ENCODE measurements at places on chromosomes 4 and X.

DNA sequence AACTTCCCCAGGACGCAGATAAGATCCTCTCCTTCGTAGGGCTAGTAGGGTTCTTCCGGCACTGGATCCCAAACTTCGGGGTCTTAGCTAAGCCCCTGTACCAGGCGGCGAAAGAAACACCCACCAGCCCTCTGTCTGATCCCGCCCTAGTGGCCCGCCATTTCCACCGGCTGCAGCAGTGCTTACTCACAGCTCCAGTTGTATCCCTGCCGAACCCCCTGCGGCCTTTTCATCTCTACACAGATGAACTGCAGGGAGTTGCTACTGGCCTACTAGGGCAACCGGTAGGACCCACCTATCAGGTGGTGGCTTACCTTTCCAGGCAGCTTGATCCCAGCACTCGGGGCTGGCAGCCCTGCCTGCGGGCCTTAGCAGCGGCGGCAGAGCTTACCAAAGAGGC is 961.2 kb downstream of the RPA4 start:
- no peak for DNase-seq

- DNase-seq, result no peak
Measured at GRCh38 chrX:13587786-13588477, 18.5 kb downstream of the EGFL6 start.

GRCh38 chrX:64975989-64976672 is at the start of gene ZC4H2:
Gene ZC4H2 (minus strand): TSS chrX:64976450. CDS start chrX:64976377, 73 bp downstream.
- DNase-seq, result peak; percentile 76

DNA sequence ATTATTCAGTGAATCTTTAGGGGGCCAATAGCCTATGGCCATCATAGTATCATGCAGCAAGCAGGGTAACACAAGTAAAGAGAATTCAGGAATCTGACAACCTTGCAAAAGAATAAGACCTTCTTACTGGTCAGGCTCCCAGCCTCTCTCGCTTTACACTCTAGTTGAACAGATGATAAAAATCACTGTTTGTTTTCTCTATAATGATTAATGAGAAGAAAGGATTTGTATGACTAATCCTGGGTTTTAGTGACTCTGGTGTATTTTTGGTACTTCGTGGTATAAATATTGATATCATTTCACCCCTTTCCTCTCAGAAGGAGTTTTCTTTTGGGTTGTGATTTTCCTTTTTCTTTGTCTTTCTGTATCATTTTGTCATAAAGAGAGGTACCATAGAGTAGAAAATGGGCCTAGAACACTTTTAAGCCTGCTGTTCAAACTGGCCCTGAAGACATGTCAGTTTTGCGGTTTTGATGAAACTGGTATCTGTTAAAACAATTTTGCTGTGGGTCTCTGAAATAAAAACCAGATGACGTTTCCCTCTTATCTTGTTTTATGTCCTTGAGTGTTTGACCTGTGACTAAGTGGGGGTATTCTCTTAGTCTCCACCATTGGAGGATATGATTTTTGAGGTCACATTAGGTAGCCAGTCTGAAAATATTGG is 294.9 kb upstream of the TBX22 start:
- no peak for DNase-seq

GRCh38 chr4:119746951-119747350 is 118.3 kb upstream of the PDE5A start:
- DNase-seq, result no peak

DNA sequence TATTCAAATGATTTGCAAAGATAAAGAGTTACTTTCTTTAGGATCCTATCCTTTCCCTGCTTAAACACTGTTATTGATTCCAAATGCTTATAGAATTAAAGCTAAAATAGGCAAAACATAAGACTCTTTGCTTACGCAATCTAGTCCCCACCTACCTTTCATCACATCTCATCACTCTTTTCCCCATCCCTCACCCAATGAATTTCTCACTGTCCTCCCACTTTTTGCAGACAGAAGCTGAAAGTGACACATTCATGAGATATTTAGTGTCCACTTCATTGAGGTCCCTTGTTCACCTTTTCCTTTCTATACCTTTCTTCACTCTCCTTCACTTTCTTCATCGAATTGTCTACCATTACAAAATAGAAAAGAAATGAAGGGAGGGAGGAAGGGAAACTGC is 424 bp downstream of the SATL1 start:
- no peak for DNase-seq

GRCh38 chr4:76729460-76729859 is 168.5 kb downstream of the SOWAHB start:
- DNase-seq, result no peak

- DNase-seq, result no peak
Measured at GRCh38 chr4:124804041-124804440, 91.5 kb upstream of the ANKRD50 start.

DNA sequence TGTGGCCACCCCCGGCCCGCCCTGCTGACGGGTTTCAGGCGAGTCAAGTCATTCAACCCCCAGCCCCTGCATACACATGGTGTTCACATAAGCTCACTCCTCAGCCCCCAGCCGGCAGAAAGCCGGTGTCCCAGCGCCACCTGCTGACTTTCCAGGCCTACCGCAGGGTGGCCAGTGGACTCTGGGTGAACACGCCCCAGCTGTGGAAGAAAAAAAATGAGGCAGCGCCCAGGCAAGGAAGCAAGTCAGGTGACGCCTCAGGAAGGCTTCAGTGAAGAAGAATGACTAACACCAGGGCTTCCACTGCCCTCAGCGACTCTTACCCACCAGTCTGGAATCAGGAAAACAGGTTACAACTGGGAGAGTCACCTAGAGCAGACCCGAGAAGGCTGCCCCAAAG is 15.8 kb downstream of the BCAP31 start:
- peak; percentile 64 for DNase-seq

DNA sequence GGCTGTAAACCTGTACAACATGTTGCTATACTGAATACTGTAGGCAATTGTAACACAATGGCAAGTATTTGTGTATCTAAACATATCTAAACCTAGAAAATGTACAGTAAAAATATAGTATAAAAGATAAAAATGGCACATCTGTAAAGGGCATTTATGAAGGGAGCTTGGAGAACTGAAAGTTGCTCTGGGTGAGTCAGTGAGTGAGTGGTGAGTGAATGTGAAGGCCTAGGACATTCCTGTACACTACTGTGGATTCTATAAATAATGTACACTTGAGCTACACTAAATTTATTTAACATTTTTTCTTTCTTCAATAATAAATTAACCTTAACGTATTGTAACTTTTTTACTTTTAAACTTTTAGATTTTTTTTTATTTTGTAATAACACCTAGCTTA is 5.0 kb upstream of the SHROOM4 start:
- no peak for DNase-seq

GRCh38 chr4:37816006-37816405 is 10.5 kb upstream of the PGM2 start:
- DNase-seq, result peak; percentile 39

DNA sequence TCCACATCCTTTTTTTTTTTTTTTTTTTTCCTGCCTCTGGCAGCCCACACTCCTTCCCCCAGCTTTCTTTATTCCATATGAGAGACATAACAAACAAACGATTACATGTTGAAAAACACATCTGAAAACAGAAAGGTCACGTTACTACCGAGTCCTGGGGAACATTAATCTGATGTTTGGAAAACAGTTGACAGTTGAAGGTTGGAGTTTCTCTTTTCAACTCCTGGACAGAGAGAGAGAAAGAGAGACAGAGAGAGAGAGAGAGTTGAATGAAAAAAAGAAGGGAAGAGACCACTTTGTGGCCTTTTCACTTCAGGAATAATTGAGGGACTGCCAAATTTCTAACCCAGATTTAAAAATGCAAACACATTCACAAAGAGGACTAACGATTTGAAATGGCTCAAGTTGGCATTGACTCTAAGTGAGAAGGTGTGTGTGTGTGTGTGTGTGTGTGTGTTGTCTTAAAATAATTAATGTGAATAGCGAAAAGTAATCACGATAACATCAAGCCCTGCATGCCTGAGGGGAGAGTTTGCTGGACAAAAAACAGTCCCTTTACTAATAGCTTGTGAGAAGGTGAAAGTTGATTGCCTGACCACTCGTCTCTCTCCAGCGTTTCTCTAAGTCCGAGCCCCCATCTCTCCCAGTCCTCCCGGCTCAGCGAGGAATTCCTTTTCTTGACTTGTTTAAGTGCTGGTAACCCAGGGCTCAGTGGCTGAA is 67.3 kb downstream of the FBXO8 start:
- DNase-seq, result no peak

DNA sequence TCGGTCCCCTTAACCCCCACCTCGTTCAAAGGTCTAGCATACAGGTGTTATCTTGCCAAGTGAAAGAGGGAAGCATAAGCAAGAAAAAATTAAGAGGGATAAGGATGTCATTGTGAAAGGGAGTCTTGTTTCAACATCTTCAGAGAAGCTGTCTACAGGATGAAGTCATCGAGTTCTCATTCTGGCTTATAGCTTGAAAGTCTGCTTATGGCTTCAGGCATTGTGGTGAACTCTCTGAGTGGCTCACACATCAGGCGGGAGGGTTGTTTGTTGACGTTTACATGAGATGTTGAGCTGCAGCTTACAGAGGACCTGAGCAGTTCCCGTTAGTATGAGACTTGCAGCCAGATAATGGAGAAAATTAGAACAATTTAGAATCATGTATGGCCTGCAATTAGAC is 16.6 kb downstream of the MAGEA9B start:
- no peak for DNase-seq

DNA sequence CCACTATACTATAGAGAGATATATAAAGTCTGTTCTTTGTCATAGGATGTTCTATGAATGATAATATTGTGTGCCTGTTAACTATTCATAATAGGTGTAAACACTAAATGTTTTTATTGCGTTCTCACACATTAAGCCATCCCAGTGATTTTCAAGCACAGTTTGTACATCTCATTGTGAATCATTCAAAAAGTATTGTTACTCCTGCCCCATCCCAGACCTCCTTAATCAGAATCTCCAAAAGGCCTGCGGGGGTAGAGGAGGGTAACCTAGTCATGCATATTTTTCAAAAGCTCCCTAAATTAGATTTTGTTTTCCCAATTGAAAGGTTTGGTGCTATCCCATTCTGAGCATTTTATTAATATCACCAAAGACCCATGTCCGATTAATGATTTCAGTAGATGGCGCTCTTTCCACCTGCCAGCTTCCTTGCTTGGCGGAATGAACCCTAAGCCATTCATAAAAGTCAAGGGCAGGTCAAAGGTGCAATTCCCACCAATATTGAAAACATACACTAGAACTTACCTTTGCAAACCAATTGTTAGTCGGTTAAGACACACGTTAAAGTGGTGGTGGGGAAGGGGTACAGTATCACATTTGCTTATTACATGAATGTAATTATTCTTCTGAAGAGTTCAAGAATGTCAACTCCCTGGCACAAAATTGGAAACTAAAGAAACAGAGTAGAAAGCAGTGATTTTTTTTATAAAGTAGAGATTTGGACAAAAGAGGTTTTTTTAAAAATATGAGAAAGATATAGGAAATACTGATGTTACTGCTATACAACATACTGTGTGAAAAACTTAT is 5.8 kb upstream of the TET2 start:
- DNase-seq, result peak; percentile 66

DNA sequence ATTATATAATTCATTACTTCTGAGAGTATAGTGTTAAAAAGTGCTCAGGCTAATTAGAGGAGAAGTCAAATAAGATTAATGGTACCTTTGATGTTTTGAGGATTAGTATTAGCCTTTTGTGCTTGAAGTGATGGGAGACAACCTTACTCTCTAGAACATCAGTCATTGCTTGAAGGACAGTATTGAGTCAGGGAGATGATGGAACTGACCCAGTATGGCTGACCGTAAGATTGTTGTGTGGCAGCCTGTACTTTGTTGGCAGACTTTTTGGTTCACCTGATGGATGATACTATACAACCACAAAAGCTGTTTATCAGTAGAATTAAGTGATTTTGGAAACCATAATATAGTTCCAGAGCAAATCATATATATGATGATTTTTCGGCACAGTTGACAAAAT is 9.9 kb downstream of the OGT start:
- DNase-seq, result no peak

- no peak for DNase-seq
Measured at GRCh38 chr4:175509320-175509719, 302.7 kb downstream of the GPM6A start.

All from activated CD4-positive, alpha-beta T cell treated with anti-CD3 and anti-CD28 coated beads, Interleukin-2, Interleukin-6, amounts not matched to agents 100 ng/mL and 50 ng/mL, durations not matched to agents 16 hours and 8 hours (primary cell).